Fibroblast of the conjunctiva (primary cell): ENCODE measurements at places on chromosomes 1 and 21.
A peak's percentile ranks its signal among the peaks of the same experiment; 100 is the strongest.

DNA sequence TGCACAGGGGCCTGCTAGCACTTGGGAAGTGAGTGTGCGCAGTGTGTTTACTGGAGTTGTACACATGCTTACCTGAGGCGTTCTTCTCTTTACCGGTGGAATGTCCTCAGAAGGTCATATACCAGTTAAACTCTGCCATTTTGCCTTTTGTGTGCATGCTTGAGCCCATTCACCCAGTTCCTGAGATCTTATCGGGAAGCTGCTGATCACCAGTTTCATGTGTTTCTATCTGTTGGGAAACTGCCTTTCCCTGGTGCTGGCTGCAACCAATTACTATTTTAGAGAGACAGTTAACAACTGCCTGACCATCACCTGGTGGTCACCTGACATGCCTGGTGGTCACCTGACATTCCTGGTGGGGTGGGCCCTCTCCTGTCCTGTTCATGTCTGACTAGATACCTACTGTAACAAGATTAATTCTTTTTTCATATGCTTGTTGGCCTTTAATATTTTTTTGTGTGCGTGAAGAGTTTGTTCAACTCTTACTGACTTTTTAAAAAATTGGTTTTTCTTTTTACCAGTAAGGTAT is 137.0 kb downstream of the RASAL2 start:
- DNase-seq = no peak

DNA sequence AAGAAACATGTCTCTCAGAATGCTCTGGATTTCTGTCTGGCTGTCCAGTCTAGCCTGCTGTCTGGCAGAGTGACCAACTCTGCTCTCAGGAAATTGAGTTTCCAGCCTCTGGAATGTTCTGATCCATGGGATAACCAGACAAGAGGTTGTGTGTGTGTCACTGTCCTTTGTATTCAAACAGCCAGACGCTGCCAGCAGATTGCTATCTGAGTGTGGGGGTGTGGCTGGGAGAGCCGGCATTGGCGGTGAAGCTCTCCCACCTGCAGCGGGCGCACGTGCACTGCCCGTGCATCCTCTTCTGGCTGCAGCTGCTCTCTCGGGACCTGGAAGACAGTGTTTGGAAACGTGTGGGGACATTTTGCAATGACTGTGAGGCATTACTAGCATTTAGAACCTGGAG is 26.1 kb downstream of the PKP1 start:
- no peak for DNase-seq

DNA sequence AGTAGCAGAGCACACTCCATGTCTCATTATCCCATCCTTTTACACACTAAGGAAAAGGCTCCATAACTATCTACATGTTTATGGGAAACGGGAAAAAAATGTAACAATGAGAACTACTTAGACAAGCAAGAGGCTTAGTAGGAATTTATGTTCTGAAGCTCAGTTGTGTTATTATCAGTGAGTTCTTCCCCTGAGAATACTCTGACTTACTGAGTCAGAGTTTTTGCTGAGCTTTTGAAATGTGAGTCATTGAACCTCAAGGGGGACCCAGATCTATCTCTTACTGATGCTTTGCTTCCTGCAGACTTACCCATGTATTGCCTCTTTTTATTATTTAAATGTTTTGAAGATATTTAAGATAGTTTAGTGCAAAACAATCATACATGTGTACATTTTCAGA is 20.1 kb downstream of the CFHR5 start:
- DNase-seq = peak; percentile 55

DNA sequence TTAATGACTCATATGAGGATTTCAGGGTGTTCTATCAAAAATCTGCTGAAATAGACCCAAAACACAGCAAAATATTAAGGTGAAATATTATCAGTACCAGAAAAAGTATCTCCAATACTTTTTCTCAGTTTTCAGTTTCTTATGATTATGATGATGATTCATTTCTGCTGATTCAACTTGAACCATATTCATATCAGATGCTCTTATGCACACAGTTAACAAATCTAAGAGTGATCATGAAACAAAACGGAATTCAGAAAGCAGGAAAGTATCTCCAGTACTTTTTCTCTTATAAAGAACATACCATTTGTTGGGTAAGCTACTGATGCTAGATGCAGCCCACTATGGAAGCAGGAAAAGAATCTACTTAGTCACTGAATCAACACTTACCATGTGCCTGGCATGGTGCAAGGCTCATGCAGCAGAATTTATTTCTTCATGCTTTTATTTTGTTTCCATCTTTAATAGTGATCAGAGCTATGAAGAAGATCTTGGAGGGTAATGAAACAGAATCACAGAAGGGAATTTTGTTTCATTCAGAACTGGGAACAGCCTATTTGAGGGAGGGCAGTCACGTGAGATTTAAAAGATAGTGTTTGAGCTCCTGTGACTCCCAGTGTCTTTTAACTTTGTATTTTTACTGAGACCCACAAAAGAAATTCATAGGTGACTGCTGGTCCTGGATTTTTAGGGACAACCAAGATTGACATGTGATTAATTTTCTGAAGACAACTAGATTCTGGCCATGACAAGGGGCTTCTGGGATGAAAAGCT is 480.6 kb downstream of the SETD4 start:
- DNase-seq = no peak

- DNase-seq = no peak
These were observed 371.4 kb upstream of the C1orf174 start for GRCh38 chr1:4271338-4271998.

DNA sequence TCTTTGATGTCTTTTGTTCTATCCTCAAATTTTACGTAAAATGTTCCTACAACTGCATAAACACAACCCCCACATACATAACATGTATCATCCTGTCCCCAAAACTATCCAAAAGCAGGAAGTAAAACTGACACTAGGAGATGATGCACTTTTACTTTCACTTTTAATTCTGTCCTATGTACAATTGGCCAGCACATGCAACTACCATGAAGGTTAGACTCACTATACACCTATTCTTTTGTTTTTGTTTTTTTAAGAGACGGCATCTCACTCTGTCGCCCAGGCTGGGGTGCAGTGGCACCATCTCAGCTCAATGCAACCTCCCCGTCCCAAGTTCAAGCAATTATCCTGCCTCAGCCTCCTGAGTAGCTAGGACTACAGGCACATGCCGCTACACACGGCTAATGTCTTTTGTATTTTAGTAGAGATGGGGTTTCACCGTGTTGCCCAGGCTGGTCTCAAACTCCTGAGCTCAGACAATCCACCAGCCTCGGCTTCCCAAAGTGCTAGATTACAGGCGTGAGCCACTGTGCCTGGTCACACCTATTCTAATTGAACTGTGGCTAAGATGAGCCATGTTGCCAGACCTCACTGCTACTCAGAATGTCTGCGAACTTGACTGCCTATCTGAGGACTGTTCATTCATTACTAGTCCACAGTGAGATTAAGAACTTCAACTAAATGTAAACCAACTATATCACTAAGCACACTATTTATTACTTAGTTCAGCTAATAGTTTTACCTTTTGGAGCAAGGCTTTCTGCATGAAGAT is 48.0 kb downstream of the TOR3A start:
- no peak for DNase-seq

- no peak for DNase-seq
These were observed 104.0 kb downstream of the NIBAN1 start for GRCh38 chr1:184870319-184870718.

GRCh38 chr21:38386967-38387366 is 111.3 kb downstream of the ERG start:
- no peak for DNase-seq

- DNase-seq = peak; percentile 27
These were observed 15.4 kb downstream of the EFNA3 start for GRCh38 chr1:155093911-155094621.

- no peak for DNase-seq
These were observed 1.9 kb upstream of the CNTN2 start for GRCh38 chr1:205041001-205041715.

DNA sequence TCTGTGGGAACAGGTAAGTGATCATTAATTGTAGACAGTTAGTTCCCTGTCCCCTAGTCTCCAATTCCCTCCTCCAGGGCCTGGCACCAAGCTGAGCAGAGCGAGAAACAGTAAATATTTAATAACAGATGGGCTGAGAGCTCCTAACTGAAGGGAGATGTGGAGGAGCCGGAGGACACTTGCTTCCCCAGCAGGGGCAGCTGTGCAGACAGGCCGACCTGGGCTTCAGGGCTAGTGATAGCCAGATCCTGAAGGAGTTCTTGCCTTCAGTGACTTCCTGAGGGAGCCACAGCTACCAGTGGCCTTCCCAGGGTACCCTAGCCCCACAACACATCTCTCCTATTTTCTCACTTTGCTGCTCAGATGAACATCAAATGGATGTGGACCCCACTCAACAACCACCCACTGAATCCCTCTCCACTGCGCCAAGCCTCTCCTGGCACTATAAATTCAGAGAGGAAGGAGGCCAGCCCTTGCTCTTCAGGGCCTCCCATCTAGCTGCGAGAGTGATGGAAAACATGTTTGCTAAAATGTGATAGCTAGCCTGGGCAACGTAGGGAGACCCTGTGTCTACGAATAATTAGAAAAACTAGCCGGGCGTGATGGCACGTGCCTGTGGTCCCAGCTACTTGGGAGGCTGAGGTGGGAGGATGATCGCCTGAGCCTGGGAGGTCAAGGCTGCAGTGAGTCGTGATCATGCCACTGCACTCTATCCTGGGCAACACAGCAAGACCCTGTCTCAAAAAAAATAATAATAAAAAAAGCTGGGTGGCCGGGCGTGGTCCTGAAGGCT is 26.9 kb upstream of the SYNC start:
- no peak for DNase-seq

DNA sequence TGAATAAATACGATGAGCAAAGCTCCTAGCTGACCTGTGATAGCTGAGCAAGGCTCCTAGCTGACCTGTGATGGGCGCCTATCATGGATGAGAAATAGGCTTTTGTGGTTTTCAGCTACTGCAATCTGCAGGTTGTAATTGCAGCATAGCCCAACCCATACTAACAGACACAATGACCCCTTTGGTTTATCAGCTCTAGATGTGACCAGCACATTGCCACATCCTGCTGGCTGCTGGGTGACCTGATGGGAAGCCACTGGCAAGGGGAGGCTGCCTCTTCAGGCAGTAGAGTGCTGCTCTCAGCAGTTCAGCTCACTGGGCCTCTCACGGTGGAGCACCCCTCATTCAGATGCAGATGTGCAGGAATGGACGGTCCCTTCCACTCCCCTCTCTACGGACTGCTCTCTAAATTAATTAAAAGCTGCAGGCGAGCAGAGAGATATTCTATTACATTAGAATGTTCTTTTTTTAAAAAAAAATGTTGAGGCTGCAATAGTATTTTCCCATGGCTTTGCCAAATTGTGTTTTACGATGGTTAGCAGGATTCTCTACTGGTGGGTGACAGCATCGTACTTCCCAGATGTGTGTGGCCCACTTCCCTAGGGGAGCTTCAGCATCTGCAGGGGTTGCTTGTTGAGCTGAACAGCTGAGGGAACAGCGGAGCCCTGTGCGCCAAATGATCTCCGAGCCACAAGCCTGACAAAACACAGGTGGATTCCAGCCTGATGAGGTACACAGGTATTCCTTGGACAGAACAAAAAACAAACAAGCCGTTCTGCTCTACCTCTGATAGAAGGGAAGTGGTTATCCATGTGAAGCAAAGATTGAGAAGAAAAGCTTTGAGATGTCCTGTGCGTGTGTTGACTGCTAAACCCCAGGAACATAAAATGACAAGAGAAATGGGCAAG is 65.0 kb downstream of the SYT6 start:
- no peak for DNase-seq
